ENCODE measurements at places on chromosomes 2 and 18. TPM values are rescaled to one million over a fixed set of nuclear protein-coding genes. Genes with fewer than 3 reads are reported as not detected.

- no peak overlapping the region for H3K4me3 ChIP-seq
- no peaks in the 10 kb centered on the region for H3K4me1 ChIP-seq
- H3K36me3 ChIP-seq: no peaks in the 10 kb centered on the region
- H3K27me3 ChIP-seq: no peaks in the 10 kb centered on the region
Measured at GRCh38 chr2:37090019-37090477, 5.7 kb downstream of the GPATCH11 start.

GRCh38 chr2:133192028-133192427 is 376.2 kb downstream of the NCKAP5 start:
- H3K27ac ChIP-seq: no peak overlapping the region
- no peaks in the 10 kb centered on the region for H3K27me3 ChIP-seq
- no peak overlapping the region for H3K4me3 ChIP-seq
- peaks cover 9% of the 10 kb centered on the region for H3K36me3 ChIP-seq

DNA sequence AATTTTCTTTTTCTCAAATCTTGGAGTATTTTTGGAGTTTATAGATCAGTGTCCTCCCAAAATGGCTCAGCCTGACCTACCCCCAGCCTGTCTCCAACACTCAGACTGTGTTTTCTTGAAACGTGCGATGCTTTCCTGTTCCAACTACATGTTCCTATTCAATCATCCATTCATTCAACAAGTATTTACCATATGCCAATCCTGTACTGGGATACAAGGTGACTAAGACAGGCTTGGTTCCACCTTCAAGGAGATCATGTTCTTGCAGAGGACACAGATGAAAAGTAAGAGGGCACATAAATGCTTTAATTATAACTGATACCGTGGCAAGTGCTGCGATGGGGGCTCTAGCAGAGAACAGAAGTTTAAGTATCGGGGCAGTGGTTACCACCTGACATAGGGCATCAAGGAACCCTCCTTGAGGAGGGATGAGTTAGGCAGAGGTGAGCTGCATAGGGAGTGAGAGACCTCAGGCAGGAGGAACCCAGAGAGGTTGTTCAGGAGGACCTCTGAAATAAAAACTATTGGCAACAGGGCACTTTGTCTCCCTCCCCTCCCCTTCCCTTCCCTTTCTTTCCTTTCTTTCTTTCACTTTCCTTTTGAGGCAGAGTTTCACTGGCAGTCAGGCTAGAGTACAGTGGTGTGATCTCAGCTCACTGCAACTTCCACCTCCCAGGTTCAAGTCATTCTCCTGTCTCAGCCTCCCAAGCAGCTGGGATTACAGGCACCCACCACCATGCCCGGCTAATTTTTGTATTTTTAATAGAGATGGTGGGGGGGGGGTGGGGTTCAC is 469.0 kb downstream of the EPHA4 start:
- no peaks in the 10 kb centered on the region for H3K27me3 ChIP-seq
- H3K4me3 ChIP-seq: no peak overlapping the region
- peaks cover 22% of the 10 kb centered on the region for H3K4me1 ChIP-seq
- H3K36me3 ChIP-seq: no peaks in the 10 kb centered on the region
- no peak overlapping the region for H3K27ac ChIP-seq
- DNase-seq: no peak

The GRB14 gene
- 14.9 TPM for total RNA-seq

The LANCL1 gene
- total RNA-seq: 35.9 TPM

The REG1B gene
- total RNA-seq: 2.3 TPM

The TSHZ1 gene
- total RNA-seq: 1.7 TPM
